Stimulated activated CD4-positive, alpha-beta T cell treated with anti-CD3 and anti-CD28 coated beads, Interleukin-4, amount 100 ng/mL, for 24 hours (primary cell): ENCODE measurements at places on chromosomes 1 and 21.

DNA sequence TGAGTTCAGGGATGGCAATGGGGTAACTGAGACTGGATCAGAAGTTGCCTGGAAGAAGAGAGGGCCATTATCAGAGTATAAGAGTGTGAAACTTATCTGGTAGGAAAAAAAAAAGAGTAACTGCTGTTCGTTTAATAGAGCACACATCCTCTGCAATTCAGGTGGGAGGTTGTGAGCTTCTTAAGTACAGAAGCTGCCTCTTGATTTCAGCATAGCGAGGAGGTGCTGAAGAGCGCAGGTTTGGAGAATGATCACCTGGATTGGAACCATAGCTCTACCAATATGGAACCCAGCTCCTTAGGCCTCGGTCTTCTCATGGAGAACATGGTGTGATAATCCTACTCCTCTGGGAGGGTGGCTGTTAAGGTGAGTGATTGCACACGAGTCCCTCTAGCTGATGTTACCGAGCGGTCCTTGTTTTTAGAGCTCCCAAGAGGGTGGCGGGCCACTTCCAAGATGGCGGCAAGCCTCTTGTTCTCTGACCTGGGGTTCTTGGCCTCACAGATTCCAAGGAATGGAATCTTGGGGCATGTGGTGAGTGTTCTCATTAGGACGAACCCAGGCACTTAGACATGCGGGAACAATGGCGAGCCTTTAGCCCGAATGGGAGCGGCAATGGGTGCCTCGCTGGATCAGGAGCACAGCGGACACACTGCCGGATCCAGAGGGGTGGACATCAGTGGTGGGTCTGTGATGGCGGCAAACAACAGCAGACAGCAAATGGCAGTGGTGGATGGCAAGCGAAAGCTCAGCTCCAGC, 3.3 kb upstream of the MX1 start:
- no peak for DNase-seq

DNA sequence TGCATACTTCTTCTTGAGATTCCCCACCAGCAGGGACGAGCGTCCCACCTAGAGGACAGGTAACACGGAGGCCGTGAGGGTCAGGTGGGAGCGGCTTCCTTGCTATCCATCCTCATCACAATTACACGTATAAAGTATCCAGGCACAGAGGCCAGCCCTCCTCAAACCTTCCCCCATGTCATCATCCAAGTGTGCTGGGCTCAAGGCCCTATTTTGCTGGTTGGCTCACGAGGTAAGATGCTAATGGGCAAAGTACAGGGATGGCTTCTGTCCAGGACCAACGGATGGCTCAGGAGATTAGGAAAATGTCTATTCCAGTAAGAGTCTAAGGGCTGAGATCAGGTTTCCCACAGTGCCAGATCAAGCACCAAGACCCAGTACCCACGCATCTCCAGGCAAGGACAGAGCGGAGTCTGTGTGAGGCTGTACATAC, 11.5 kb upstream of the A3GALT2 start:
- DNase-seq, result no peak

DNA sequence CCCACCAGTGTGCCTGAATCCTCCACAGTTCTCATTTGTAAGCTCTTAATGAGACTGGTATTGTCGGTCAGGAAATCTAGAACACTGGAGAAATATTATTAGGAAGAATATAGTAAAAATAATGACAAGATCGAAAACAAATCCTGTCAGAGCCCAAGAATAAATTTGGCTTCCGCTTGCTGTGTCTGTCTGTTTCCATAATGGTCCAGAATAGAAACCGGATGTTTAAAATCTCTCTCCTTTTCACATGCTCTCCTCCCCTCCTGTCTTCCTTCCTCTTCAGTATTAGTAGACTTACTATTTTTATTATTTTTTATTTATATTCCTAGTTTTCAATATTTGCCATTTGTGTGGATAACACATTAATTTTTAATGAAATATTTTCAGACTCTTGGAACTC, 187.7 kb downstream of the SDCCAG8 start:
- DNase-seq, result no peak

DNA sequence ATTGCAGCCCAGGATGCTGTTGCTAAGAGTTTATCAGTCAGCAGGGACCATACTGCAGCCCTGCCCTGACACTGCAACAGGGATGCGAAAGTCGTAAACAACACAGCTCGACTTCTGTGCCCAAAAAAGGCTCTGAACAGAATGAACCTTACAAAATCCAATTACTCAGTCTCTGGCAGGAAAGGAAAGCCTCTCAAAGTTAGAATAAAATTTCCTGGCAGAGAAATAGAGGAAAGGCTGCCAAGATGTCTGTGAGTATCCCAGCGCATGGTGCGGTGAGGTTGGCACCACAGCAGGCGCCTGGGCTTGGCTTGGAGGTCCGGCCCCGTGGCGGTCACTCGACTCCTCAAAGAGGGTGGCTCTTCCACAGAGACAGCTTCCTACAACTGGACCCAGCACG, 185.8 kb downstream of the PCP4 start:
- no peak for DNase-seq

DNA sequence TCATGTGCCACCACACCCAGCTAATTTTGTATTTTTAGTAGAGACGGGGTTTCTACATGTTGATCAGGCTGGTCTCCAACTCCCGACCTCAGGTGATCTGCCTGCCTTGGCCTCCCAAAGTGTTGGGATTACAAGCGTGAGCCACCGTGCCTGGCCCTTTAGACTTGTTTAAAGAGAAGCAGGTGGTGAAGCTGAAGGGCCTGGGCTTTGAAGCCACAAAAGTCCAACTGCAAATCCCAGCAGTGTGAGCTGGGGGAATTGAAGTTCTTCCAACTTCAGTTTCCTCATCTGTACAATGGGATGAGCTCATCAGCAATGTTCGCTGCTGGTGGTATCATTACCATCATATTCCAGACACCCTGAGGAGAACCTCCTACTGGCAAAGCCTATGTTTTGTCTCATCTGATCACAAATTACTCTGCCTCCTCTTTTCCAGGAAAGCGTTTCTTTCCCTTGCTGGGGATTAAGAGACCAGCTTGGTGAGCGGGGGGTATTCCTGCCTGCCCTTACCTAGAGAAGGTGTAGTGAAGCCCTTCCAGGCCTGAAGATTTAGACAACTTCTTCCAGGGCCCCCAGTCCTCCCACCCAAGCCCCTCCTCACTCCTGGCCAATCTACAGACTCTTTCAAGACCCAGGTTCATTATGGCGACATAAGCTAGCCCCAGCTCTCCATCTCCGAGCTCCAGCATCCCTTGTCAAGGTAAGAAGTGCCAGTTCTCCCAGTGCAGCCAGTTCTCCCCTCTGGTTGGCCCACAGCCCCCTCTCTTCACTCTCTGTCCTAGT, 2.4 kb upstream of the SHISA4 start:
- DNase-seq, result no peak

- no peak for DNase-seq
Observed at GRCh38 chr21:29148530-29148929, 18.1 kb downstream of the MAP3K7CL start.

GRCh38 chr1:71857862-71858261, 424.5 kb downstream of the NEGR1 start:
- DNase-seq, result no peak

- DNase-seq, result no peak
Observed at GRCh38 chr1:8985915-8986813, 40.1 kb downstream of the SLC2A7 start.

- no peak for DNase-seq
Observed at GRCh38 chr1:146032631-146033219, 11.2 kb upstream of the HJV start.
